ENCODE measurements at places on chromosomes 6 and 20.

DNA sequence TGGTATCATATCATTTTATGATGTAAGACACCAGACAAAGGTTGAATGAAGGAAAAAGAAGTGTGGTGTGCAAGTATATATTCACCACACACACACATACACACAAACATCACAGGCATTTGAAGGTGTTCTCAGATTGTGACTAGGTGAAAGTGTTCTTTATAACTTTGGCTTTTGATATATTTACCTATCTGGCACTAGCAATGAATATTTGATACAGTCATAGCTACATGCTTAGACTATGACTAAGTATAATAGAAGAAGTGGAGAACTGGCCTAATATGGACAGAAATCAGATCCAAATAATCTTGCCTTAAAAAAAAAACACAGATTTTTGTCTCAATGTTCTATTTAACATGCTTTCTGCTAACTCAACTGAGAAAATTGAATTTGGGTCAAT lies 809.9 kb downstream of the KIF16B start:
- no peak overlapping the region for H3K27ac ChIP-seq
- no peaks in the 10 kb centered on the region for H3K36me3 ChIP-seq
- no peaks in the 10 kb centered on the region for H3K4me1 ChIP-seq
- no peak for DNase-seq
- no peak overlapping the region for H3K4me3 ChIP-seq
- H3K27me3 ChIP-seq, result no peaks in the 10 kb centered on the region

GRCh38 chr6:166318649-166319600 lies 10.7 kb upstream of the PRR18 start:
- H3K27ac ChIP-seq, result no peak overlapping the region
- peaks cover 54% of the 10 kb centered on the region for H3K36me3 ChIP-seq
- DNase-seq, result no peak
- no peaks in the 10 kb centered on the region for H3K4me1 ChIP-seq
- H3K4me3 ChIP-seq, result no peak overlapping the region

- no peak overlapping the region for H3K4me3 ChIP-seq
- no peaks in the 10 kb centered on the region for H3K27me3 ChIP-seq
- no peaks in the 10 kb centered on the region for H3K4me1 ChIP-seq
- H3K27ac ChIP-seq, result no peak overlapping the region
- no peak for DNase-seq
Measured at GRCh38 chr6:156280065-156280464, 497.1 kb upstream of the ARID1B start.

GRCh38 chr6:158184608-158185007 lies 16.5 kb downstream of the GTF2H5 start:
- no peak overlapping the region for H3K27ac ChIP-seq
- no peak for DNase-seq
- H3K27me3 ChIP-seq, result no peaks in the 10 kb centered on the region
- H3K4me3 ChIP-seq, result no peak overlapping the region

DNA sequence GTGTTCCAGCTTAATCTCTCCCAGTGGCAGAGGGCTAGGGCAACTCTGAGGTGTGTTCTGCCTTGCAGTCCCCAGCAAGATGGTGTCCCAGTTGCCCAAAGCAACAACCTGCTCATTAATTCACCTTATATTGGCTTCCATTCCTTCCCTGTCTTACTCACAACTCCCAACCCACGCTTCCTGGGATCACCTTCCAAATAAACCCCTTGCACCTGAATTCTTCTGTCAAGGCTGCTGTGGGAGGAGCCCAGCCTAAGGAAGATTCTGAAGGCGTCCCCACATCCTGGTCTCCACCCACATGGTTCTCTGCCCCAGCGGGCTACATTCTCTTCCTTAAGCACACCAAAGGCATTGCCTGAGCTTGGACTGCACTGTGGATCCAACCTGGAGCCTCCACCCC lies 116.6 kb upstream of the MAFB start:
- no peak overlapping the region for H3K4me3 ChIP-seq
- H3K27me3 ChIP-seq, result no peaks in the 10 kb centered on the region
- H3K36me3 ChIP-seq, result no peaks in the 10 kb centered on the region
- no peak overlapping the region for H3K27ac ChIP-seq
- DNase-seq, result no peak

- H3K4me1 ChIP-seq, result no peaks in the 10 kb centered on the region
- H3K27ac ChIP-seq, result no peak overlapping the region
- H3K4me3 ChIP-seq, result no peak overlapping the region
Measured at GRCh38 chr20:11687546-11688292, 230.0 kb upstream of the BTBD3 start.

DNA sequence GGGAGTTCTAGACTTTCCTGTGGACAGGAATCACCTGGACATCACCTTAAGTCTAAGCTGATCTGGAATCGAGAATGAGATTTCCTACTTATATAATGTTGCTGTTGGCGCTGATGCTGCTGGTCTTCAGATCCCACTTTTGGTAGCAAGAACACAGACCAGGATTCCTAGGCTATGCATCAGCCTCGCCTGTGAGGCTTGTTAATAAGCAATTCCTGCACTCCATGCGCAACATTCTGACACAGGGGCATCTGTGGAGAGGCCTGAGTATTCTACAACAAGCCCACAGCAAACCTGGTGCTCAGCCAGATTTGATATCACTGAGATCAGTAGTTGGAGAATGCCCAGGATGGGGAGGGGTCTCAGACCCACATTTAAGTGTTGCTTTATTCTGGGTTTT lies 52.0 kb upstream of the TRIM26 start:
- peaks cover 5% of the 10 kb centered on the region for H3K4me1 ChIP-seq
- no peak overlapping the region for H3K27ac ChIP-seq
- no peaks in the 10 kb centered on the region for H3K27me3 ChIP-seq
- no peak for DNase-seq
- H3K4me3 ChIP-seq, result no peak overlapping the region
